IMR-90 (cell line): ENCODE measurements at places on chromosomes 16 and 17. TPM values are rescaled to one million over a fixed set of nuclear protein-coding genes. Genes with fewer than 3 reads are reported as not detected.

Gene AIPL1
- polyA plus RNA-seq: not detected in 2 replicates

Gene PGAP3
- polyA plus RNA-seq: 9.8 and 10.4 TPM in 2 replicates

Gene RHBDL3
- 0.09 and 0.11 TPM in 2 replicates for polyA plus RNA-seq

Gene JPT2
- polyA plus RNA-seq: 41.5 and 57.2 TPM in 2 replicates

Gene CBX8
- 2.4 and 3.2 TPM in 2 replicates for polyA plus RNA-seq

Gene IL21R
- polyA plus RNA-seq: 0.83 and 0.97 TPM in 2 replicates

Gene SEZ6L2
- polyA plus RNA-seq: 10.0 and 10.5 TPM in 2 replicates

Gene PLXDC1
- 0.37 and 0.50 TPM in 2 replicates for polyA plus RNA-seq

Gene AATK
- 0.21 and 0.26 TPM in 2 replicates for polyA plus RNA-seq

Gene NUTF2
- polyA plus RNA-seq: 361 and 399 TPM in 2 replicates

Gene TOX3
- polyA plus RNA-seq: not detected in 2 replicates

Gene KCNJ16
- not detected in 2 replicates for polyA plus RNA-seq

Gene VAT1
- polyA plus RNA-seq: 97.3 and 108 TPM in 2 replicates

Gene PABPN1L
- polyA plus RNA-seq: not detected in 2 replicates
